ENCODE measurements at places on chromosomes 4 and X.

DNA sequence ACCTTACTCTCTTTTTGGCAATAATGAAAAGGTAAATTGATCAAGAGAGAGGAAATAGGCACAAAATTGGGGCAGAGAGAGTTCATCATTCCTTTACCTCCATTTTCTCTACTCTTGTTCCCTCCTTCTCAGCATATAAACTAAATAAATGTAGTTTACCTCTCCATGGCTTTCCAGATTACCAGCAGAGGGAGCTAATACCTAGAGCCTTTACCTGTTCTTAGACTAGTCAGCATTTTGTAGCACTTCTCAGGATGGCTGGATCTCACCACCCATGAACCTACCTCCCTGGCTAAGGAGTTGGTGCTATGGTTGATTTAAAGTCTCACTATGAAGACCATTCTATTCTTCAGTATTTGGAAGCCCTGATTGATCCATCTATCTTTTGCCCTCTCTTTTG is 15.7 kb downstream of the OFD1 start:
- DNase-seq, result no peak

GRCh38 chr4:80425124-80426100 is 89.9 kb downstream of the CFAP299 start:
- no peak for DNase-seq

DNA sequence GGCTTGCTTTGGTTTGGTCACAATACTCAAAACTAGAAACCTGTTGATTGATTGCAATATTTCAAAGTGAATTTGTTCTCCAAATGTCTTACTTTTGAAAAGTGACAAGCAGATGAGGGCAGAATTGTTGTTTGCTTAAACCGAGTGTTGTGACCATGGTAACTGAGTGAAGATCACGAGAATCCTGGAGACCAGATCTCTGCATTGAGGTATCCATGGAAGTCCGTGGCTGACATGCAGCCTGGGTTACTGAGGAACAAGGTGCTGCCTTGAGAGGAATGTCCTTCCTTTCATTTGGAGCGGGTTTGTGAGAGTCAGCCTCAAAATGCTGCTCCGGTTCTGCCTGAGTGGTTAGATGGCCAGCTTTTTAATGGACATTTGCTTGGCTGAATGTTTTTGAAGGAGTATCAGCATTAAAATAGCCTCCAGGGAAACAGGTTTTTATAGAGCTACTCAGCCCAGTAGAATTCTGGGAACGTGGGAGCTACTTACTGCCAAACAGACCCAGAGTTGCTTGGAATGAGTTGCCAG is 31.3 kb downstream of the NYX start:
- DNase-seq, result no peak

DNA sequence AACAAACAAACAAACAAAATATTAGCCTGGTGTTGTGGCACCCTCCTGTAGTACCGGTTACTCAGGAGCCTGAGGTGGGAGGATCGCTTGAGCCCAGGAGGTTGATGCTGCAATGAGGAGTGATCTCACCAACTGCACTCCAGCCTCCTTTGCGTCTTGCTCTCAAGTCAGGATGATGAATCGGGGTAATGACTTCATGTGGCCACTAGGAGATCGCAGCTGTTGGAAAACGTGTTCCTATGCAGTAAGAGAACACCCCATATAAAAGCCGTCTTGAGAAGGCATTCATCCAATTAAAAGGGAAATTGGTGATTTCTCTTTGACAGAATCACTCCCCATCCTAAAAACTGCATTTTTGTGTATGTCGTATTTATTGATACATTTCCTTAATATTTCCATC is 6.9 kb downstream of the CCNB3 start:
- no peak for DNase-seq

DNA sequence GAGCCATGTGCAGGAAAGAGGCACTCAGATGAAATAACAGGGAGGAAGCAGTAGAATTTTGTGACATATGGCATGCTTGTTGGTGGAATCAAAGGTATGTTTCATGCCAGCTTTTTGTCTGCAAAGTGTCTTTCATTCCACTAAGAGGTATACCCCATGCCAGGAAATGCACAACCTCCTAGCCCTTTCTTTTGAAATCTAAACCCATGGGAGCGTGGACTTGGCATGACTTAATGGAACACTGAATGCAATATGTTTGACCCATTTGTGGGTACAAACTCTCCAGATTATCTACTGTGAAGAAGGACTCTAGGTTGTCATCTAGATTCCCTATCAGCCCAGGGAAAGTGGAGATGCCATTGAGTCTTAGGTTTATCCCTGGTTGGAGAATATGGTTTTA is 338.3 kb upstream of the TEX13C start:
- no peak for DNase-seq

DNA sequence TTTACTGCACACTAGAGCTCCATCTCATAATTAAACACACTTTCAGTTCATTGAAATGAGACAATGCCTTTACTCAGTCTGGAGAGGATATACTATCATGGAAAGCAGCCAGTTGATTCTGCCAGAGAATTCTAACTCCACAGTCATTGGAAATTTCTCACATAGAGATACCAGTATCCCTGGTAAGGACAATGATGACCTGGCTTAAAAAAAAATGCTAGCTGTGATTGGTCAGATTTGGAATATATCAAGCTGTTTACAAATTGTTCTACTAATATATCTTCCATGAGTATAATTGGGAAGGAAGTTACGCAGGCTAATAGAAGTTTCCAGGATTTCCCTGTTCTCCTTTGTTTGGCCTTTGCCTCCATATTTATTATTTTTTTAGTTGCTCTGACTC is 34.5 kb upstream of the TLL1 start:
- no peak for DNase-seq

GRCh38 chrX:12791257-12792228 is at the start of gene PRPS2:
TSS of gene PRPS2 (plus strand) at chrX:12791412. CDS start at chrX:12791498, 86 bp downstream.
- peak; percentile 16 for DNase-seq

DNA sequence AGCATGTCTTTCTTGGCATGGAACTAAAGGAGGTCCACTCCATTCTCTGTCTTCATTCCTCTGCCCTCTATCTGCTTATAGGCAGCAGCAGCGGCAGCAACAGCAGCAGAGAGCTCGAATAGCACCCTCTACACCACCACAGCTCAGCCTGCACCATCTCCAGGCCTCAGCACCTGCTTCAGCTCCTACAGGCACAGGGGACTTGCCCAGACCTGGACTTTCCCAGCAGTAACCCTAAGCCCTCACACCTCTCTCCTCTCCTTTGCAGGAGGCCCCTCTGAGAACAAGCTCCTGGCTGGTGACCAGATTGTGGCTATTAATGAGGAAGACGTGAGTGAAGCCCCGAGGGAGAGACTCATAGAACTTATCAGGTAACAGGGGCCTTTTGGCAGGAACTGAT is 80.7 kb downstream of the FRMPD3 start:
- no peak for DNase-seq

GRCh38 chr4:11843927-11844326 is 415.2 kb upstream of the HS3ST1 start:
- DNase-seq, result no peak

DNA sequence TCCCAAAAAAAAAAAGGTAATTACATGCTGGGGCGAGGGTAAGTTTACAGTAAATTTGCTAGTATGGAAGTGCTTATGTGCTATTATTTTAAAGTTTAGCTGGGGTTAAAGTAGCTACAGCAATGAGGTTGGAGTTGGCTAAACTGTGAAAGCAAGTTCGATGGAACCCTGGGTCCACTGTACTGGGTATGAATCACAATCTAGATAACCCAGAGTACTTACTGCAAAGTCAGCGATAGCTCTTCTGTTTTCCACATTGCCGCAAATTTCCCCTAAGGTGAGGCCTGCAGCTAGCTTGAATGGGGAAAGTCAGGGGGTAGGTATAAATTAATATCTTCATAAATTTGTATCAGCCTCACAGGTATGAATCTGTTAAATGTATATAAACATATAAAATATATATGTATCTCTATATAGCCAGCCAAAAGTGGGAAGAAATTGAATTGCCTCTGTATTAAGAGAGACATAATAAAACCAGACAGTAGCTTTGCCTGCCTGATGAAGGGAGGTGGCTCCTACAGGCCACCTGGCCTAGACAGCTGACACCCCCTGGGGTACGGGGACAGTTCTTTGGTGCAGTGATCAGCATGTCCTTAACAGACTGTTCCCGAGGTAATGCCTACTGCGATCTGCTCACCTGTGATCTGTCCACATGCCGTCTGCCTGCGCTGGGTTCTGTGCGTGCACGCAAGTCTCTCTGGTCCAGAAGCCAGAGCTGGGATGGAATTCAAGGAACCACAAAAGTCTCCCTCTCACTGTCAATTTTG is 30.6 kb downstream of the CLRN2 start:
- DNase-seq, result no peak

GRCh38 chrX:46831765-46832327 is 5.0 kb upstream of the RP2 start:
- no peak for DNase-seq

DNA sequence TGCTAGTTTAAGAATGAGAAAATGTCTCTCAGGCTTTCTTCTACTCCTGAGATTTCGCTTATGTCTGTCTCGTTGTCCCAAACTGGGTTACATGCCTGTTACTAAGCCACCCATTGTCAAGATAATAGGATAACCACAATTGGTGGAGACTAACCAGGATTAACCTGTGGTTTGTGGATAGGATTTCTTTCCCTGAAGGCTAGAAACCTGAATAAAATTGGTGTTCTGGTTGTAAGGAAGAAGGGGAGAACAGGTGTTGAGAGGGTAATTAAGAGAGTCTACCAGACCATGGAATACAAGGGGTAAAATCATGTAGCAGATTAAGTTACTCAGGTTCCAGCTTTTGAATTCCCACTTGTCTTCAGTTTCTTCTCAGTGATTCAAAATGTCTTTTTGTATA is 225.4 kb downstream of the CPE start:
- DNase-seq, result no peak

DNA sequence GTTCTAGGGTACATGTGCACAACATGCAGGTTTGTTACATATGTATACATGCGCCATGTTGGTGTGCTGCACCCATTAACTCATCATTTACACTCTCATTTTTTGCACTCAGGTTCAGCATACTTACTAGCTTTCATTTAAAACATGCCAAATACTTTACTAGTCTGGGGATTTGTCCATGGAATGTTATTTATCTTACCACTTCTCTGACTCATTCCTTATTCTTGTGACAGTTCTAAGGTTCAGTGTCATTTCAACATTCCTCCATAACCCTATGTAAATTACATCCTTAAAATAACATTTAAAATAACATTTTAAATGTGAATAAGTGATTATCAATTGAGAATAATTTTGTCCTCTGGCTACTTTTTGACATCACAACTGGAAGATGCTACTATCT is 19.5 kb upstream of the SYTL5 start:
- no peak for DNase-seq

GRCh38 chrX:69186651-69187050 is 21.4 kb upstream of the PJA1 start:
- DNase-seq, result no peak

DNA sequence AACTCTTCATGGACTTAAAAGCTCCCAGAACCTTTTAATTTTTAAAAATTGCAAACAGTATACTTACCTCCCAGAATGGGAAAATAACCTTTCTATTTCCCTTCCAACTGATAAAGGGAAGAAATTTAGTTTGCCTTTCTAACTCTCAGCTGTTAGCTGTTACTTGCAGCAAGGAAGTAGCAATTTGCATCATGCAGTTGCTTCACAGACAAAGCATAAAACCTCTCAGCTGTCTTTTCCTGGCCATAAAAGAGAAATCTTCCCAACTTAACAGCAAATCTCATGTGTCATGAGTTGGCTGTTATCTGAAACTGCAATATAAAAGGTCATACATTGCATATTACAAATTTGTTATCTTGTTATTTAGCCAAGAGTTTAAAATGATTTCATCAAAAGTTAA is 18.4 kb downstream of the C4orf17 start:
- no peak for DNase-seq

GRCh38 chr4:152976212-152976761 is 40.2 kb downstream of the FHDC1 start:
- no peak for DNase-seq

DNA sequence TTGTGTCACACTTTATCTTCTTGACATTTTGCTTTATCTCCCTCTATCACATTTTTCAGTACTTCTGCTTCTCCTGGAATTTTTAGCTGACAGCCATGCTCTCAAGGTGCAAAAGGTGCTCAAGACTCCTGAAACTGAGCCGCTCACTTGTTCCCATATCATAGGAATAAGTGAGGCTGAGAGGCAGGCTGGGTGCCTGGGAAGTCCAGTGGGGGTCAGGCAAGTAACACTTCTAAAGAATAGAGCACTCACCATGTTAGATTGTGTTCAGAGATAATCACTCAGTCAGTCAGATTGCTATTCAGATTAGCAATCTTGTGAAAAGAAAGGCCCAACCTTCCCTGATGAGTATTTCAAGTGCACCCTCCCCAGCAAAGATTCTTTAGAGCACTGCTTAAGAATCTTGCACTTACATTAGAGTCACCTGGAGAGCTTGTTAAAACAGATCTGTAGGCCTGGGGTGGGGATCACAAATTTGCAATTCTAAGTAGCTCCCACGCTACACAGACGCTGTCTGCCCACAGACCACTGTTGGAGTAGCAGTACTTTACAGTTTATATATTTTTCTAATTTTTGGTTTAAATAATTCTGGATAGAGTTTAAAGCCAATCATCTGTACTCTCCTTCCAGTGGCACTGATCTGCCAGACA is 23.1 kb upstream of the LRAT start:
- DNase-seq, result no peak

DNA sequence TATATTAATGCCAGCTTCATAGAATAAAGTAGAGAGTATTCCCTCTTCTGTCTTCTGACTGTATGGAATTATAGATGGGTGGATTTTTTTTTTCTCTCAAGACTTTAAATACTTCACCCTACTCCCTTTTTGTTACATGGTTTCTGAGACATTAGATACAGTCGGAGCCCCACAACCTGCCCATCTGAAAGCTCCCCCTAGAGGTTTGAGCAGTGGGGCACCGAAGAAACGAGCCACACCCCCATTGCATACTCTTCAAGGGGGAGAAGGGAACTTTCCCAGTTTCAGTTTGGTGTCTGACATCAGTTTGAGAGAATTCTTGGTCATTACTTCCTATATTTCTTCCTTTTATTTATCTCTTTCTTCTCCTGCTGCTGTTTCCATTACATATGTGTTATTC is 437.6 kb upstream of the AGA start:
- DNase-seq, result no peak

DNA sequence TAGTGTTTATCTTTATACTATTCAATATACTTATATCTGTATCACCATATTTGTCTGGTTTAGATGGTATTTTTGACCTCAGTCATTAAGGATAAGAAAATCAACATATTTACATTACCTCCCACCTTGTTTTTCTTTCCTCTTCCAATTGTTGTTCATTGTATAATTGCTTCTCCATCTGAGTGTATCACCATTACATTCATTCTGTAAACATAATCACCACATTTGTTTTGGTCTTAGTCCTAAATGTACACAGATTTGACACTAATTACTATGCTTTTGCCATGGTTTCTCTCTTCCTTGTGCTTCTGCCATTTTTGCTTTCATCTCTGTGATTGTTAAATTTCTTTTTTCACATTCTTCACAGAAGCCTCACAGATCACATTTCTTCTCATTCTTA is 12.7 kb downstream of the ARMCX6 start:
- no peak for DNase-seq

All from caudate nucleus (tissue), 63 donors.